ENCODE measurements at places on chromosomes 11 and 22. TPM values are rescaled to one million over a fixed set of nuclear protein-coding genes. Genes with fewer than 3 reads are reported as not detected.

GRCh38 chr22:17780116-17780740 lies 6.0 kb upstream of the BID start:
- DNase-seq = no peak

DNA sequence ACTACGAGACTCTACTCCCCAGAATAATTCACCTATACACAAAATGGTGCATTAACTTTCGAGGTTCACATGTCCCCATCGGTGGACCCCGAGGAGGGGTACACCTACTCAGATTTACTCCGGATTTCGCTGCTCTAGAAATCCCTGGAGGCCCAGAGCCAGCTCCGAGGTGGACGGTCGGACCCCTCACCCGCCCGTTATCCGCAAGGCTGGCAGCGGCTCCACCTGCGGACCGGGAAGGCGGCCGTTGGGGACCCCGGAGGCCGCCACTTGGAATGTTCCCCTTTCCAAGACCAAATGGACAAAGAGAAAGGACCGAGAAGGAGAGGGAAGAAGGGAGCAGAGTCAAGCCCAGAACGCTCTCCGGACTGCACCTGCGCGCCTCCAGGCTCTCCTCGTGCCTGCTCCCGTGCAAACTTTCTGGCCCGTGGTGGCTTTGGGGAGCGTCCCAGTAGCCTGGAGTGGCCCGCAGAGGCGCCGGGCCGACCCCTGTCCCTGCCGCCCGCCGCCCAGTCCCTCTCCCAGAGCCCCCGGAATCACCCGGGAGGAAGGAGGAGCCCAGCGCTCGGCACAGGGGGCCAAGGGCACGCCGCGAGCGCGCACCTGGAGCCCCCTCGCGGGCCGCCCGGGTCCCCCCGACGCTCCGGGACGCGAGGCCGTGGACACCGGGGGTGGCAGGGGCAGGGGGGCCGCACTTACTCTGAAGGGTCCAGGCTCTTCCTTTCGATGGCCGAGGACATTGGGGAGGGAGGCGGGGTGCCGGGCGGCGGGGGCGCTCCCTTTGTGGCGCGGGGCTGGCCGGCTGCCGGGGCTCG lies 23.0 kb downstream of the LMO2 start:
- DNase-seq = no peak

- no peak for DNase-seq
Observed at GRCh38 chr11:71466358-71466757, 13.4 kb downstream of the NADSYN1 start.

DNA sequence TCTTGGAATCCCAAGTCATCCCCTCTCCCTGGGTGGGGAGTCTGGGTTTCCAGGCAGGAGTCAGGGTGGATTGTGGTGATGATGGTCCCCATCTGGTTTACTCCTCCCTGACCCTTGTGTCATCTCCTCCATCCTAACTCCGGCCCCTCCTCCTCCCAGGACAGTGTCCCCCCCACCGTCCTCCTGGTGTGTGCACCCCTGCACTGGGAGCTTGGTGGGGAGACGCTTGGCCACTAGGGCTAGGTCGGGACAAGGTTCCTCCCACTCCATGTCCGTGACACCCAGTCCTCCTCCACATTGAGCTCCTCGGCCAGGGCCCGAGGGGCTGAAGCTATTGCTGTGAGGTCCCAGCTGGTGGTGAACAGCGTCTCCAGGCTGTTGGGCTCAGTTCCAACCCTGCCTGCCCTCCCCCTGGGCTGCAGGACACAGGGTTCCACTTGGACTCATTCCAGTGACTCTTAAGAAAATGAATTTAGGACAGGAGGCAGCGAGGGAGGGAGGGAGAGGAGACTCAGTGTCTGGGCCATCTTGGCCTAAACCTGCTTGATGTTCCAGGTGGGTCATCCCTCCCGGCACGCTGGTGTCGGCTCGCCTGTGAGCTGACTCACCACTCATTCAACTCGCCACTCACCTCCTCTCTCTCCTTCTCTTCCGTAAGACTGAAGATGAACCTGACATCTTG lies 433.2 kb downstream of the TBC1D22A start:
- DNase-seq = no peak

- no peak for DNase-seq
Observed at GRCh38 chr11:132804258-132804657, 728.0 kb downstream of the OPCML start.

- no peak for DNase-seq
Observed at GRCh38 chr11:95085117-95085816, 4.4 kb upstream of the ENDOD1 start.

- no peak for DNase-seq
Observed at GRCh38 chr22:28977481-28977971, 84.1 kb downstream of the C22orf31 start.

DNA sequence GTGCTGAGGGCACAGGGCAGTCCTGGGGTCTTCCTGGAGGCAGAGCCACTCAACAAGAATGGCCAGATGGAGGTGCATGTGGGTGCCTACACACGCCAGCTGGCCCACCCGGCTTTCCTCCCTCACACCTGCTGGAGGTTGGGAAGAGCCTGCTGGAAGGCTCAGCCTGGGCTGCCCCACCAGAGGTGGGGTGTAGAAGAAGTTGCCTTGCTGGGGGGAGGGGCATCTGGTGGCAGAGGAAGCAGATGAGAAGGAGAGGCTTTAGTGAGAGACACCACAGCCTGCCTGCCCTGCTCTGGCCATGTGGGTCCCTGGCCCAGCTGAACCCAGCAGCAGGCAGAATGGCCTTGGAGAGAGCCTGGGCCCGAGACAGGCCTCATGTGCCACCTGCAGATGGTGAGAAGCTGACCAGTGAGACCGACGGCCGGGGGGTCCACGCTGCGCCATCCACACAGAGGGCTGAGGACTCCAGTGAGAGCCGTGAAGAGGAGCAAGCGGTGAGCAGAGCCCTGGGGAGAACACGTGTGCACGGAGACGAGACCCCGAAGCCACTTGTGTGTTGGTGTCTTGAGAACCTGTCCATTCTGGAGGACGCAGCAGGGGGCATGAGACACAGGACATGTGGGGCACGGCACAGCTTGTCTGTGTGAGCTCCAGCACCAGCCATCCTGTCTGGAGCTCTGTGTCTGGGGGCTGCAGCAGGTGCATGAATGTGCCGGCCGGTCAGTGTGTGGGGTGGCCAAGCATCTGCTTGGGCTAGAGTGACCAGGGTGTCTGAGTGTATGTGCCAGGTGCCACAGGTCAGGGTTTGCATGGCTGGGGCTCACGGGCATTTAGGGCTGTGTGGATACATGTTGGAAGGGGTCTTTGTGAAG lies 2.7 kb downstream of the B4GALNT4 start:
- peak; percentile 14 for DNase-seq

- no peak for DNase-seq
Observed at GRCh38 chr11:88295028-88295427, 42.5 kb downstream of the CTSC start.

DNA sequence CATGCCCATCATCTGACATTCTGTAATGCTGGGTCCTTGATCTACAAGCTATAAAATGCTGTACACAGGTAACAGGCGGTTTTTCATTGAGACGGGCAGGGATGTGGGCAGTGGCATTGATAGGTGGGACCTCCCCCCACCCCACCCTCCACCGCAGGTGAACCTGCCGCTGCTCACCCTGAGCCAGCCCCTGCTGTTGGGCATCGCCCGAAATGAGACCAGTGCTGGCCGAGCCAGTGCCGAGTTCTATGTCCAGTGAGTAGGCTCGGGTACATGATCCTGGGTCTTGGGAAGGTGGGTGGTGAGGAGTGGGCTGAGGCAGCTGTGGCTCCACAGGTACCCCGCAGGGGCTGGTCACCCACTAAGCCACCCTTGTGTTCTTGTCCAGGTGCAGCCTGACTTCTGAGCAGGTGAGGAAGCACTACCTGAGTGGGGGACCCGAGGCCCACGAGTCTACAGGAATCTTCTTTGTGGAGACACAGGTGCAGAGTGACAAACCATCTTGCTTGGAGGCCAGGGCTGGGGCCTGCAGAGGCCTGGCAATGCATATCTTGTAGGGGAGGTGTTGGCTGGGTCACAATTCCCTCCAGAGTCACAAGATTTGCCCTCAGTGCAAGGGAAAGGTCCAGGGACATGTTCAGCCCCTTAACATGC lies 1.1 kb upstream of the DNAJC4 start:
- DNase-seq = no peak

- no peak for DNase-seq
Observed at GRCh38 chr11:107704451-107704850, 7.4 kb downstream of the SLN start.

DNA sequence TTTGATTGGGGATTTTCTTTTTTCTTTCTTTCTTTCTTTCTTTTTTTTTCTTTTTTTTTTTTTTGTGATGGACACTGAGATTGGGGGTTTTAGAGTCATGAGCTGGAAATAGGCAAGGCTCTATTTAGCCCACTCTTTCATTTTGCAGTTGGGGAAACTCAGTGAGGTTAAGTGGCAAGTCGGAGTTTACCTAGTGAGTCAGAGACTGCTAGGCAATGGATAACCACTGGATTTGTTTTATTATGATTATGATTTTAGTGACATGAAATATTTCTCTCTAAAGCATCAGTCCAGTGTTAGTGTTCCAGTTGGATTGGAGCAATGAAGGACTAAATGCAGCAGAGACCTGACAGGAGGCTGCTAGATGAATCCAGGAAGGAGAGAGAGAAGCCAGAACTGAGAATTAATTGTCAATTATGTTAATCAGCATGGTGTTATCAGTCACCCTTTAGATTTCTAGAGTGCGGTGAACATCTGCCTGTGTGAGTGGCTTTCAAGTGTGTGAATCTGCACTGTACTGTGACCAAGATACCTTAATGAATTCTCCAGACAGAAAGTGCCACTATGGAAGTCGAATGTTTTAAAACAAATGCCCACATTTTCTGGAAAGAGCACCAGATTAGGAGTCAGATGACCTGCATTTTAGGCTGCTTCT lies 10.9 kb downstream of the BMAL1 start:
- no peak for DNase-seq

The FBXO3 gene
- 49.4 TPM for total RNA-seq

- DNase-seq = no peak
Observed at GRCh38 chr11:70603114-70603755, 204.9 kb downstream of the CTTN start.

GRCh38 chr11:2704356-2704755 lies 4.6 kb upstream of the KCNQ1OT1 start:
- DNase-seq = no peak

- no peak for DNase-seq
Observed at GRCh38 chr11:95605271-95605940, 184.2 kb downstream of the FAM76B start.

DNA sequence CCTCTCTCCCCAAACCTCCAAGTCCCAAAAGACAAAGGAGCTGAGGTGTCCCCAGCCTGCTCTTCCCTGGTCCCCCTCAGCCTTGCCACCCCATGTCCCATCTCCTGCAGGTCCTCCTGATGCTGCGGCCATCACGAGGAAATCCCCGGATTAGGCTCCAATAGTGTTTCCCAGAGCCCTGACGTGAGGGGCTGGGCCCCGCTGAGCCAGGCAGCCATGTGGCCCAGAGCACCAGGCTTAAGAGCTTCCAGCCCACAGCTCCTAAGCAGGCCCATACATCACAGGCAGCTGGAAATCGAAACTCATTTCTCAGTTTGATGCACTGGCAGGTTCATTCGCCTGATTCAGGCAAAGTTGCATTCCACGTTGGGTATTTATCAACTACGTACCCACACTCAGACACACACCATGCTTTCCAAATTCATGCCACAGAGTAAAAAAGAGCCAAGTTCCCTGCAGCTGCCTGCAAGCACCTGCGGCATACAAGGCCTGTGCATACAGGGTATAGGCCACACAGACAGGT lies 114.2 kb downstream of the CHST1 start:
- no peak for DNase-seq

The ZNF280B gene
- 2.6 TPM for total RNA-seq

The KLHL35 gene
- 0.66 TPM for total RNA-seq

DNA sequence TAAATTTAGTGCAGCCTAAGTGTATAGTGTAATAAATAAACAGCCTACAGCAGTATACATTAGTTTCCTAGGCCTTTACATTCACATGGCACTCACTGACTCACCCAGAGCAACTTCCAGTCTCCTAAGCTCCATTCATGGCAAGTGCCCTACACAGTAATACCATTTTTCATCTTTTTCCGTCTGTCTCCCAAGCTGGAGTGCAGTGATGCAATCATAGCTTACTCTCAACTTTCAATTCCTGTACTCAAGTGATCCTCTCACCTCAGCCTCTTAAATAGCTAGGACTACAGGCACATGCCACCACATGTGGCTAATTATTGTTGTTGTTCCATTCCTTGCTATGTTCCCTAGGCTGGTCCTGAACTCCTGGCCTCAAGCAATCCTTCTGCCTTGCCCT lies 54.4 kb downstream of the FCHSD2 start:
- no peak for DNase-seq

DNA sequence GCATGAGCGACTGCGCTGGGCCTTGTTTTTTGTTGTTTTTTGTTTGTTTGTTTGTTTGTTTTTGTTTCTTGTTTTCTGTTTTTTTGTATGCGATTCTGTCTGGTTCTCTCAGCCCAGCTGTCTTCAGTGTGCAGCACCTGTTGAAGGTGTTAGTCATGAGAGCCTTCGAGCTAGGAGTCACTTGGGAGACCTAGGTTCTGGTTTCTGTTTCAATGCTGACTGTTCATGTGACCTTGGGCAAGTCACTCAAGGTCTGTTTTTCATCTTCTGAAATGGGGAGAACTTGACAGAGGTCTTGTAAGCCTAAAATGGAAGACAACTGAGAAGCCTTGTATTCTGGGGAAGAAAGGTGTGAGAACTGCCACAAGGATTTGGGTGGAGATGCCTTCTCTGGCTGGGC lies 1.8 kb downstream of the DCPS start:
- no peak for DNase-seq

DNA sequence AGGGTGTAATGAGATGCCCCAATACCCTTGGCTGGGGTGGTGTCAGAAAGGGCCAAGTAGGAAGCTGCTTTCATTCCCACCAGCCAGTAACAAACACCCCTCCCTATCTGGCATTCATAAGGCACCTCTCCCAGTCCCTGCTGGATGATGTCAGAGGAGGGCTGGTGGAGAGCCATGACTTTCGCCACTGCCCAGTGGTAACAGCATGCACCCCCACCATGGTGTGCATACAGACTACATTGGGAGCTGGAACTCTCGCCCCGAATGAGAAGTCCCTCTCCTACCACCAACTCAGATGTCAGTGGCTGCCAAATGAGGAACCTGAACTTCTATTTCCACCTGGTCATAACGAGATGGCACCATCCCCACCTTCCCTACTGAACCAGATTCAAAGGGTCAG lies 73.3 kb downstream of the SGSM3 start:
- no peak for DNase-seq

GRCh38 chr11:72423840-72424239 lies 10.5 kb downstream of the CLPB start:
- DNase-seq = no peak
